Myocyte (in vitro differentiated cells): ENCODE measurements at places on chromosomes 11 and 22. TPM values are rescaled to one million over a fixed set of nuclear protein-coding genes. Genes with fewer than 3 reads are reported as not detected.

The IGLL1 gene
- total RNA-seq, result 0.88 TPM in 1 of 2 replicates, not detected in the other

The DSCAML1 gene
- total RNA-seq, result not detected in 2 replicates

The DEUP1 gene
- total RNA-seq, result not detected in 2 replicates

The MGAT3 gene
- total RNA-seq, result not detected in 2 replicates

The CALCA gene
- total RNA-seq, result not detected in 2 replicates

The PRRG4 gene
- 0.08 and 0.21 TPM in 2 replicates for total RNA-seq

The LAMTOR1 gene
- total RNA-seq, result 111 and 118 TPM in 2 replicates
